Fibroblast of skin of right quadriceps (primary cell): ENCODE measurements at places on chromosomes 12 and 14.

DNA sequence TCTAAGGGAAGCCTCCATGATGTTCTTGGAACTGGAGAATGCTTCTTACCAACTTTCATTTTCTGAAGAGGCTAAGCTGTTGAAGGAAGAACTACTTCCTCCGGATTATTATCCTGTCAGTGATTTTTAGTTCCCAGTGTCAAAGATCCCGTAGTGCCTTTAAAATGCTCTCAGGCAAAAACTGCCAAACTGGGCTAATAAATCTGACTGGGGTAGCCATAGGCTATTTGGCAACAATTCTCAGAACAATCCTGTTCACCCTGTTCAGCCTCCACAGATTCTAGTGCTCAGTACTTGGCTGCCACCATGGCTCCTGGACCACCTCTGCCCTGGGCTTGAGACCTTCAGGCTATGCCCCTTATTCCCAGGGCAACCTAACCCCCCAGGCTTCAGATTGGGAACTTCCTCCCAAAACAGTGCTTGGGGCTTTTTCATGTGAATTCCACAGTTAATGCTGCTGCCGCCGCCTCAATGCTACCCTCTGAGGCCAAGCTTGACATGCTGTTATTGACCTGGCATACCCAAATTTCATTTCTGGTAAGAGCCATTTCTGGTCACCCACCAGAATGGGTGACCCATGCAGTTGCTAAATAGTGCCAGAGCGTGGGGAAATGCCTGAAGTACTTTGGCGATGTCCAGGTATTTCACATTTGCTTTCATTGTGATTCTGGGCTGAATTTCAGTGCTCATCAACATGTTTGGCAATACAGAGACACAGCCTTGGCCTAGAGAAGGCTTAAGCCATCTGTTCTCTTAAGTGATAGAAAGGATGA is 110.0 kb upstream of the ARHGAP5 start:
- DNase-seq: no peak

- DNase-seq: peak; percentile 66
These were observed 30.7 kb upstream of the MAP1LC3B2 start for GRCh38 chr12:116528498-116528897.

DNA sequence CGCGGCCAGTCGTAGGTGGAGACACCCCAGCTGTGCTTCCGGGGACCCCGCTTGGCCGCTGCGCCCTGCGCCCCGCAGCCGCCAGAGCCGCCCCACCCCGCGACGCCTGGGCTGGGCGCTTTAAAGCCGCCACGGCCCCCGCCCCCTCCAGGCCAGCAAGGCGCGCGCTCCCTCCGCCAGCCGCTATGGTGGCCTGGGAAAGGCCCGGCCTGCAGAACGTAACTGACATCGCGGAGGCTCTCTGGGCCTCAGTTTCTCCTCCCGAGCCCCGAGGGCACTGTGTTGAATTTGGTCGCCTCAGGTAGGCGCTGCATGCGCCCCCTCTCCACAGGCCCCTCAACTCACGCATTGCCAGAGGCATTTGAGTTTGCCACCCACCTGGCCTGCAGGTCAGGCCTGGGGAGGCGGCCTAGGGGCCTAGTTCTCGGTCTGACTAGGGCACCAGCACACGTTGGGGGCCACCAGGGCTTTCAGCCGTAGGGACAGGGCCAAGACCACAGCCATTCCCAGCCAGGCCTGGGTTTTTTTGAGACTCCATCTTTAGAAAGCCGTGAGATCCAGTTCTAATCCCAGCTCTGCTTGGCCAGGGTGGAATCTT is at the start of gene NGB:
Gene NGB (minus strand): TSS at position 94 of the 598 bp plus-strand sequence. CDS start 269 bp downstream, outside the sequence.
- DNase-seq: no peak

GRCh38 chr14:96104469-96105057 is 65.4 kb downstream of the C14orf132 start:
- DNase-seq: peak; percentile 88

DNA sequence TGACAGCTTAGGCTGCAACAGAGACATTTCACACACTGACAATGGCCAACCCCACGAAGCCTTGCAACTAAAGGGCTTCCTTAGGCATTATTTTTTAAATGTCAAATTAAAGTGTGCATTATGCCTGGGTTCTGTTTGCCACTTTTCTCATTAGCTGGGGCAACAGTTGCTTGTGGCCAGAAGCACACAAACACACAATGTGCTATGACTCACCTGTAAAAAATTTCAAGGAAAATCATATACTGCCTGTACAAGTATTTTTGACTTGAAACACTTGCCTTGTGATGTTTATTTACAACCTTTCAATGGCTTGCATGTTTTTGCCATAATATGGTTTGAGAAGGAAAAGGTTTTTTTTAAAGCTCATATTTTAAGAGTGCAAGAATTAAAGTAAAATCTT is 1.9 kb downstream of the NTN4 start:
- peak; percentile 19 for DNase-seq

DNA sequence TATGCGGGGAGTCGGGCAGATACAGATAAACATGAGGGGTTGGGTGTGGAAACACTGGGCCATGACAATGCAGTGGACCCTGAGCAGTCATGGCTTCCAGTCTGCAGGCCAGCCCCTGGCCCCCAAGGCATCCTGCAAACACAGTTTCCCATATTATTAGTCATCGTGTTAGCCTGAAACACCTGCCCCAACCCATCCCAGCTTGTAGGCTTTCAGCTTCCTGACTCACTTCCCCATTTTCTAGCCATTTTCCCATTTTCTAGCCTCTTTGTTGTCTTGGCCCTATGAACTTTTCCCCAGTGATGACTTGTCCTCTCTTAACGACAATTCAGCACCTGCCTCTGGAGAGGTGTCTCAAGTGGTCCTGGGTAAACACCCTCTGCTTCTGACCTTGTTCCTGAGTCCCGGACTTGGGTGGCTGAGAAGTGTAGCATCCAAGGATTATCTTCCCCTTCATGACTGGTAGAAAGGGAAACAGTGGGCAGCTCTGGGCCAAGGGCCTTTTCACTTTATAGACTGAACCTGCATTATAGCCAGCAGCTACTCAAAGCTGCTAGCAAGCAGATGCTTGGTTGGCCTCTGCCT is 4.3 kb upstream of the PGF start:
- no peak for DNase-seq

DNA sequence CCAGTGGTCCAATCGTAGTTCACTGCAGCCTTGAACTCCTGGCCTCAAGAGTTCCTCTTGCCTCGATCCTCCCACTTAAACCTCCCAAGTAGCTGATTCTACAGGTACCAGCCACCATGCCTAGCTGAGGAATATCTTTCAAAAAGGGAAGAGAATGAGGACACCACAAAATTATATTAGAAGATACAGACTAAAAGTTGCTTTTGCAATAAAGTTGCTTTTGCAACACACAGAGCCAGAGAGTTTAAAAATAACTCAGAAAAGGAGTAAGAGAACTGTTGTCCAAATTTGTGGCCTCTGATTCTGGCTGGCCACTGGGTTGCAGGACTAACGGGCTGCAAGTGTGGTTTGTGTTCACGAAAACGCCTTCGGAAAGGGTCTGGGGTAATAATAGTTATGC is 19.8 kb downstream of the TMEM253 start:
- no peak for DNase-seq

GRCh38 chr12:28799348-28799747 is 349.7 kb upstream of the FAR2 start:
- no peak for DNase-seq

DNA sequence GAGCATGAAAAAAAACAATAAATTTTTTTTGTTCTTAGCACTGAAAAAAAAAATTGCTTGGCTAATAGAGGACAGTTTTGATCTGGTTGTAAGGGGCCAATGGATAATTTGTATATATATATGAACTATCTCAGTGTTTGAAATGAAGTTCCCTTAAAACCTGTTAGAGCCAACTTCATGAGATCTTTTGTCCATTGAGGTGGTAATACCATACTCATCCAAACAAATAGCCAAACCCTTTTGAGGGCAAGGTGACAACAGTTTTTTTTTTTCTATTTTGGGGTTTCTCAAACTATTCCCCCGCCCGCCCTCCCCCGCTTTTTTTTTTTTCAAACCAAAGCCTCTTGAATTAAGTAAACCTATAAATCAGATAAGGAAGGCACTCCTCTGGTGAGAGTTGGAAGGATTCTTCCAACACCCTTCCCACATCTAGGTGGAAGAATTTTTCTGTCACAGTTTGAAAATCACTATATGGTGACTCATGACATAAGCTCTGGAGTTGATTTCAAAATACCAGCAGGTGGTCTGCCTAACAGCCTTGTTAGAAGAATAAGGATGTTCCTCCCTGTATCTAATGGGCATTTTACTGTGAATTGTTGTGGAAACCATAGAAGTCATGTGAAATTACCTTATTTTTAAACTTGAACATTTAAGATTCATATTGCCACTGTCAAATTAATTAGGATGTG is 10.2 kb downstream of the ARHGAP5 start:
- DNase-seq: peak; percentile 81
